ENCODE measurements at places on chromosomes 12 and 14.

GRCh38 chr14:61037215-61037614 is 56.2 kb downstream of the SLC38A6 start:
- no peak for DNase-seq

- peak; percentile 93 for DNase-seq
Observed at GRCh38 chr12:4855121-4855924, 54.4 kb upstream of the KCNA1 start.

DNA sequence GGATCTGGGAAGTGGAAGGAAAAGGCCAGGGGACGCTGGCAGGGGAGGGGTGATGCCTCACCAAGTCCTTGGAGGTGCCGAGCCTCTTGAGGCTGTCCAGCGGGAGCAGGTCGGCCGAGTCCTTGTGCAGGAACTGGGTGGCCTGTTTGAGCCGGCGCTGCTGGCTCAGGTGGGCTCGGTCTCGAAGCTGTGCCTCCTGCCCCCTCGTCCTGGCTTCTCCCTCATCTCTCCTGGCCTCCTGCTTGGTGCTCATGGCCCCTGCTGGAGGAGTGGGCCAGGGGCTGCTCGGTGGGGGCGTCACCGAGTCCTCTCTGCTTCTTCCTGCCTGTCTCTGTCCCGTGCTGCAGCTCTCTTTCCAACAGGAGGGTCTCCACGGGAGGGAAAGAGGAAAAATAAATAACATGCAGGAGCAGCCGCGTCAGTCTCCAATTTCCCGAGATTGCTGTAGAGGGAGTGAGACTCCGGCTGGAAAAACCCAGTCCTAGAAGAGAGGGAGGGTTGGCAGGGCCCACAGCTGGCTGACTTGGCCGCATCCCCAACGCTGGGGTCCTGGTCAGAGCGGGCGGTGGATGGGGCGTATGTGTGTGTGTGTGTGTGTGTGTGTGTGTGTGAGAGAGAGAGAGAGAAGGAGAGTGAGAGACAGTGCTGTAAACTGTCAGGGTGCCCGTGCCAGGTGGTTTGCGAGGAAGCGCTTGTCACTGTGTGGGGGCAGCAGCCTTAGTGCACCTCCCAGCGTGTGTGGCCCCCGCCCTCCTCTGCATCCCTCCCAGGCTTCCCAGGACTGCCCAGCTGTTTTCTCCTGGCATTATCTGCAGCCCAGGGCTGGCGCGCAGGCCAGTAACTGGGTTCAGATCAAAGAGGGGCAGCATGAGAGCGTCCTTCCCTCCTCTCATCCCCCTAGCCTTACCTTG is at the start of gene NRIP2:
NRIP2 (minus strand) TSS at position 455 of the 911 bp plus-strand sequence; CDS start at position 403, 52 bp downstream.
- no peak for DNase-seq

DNA sequence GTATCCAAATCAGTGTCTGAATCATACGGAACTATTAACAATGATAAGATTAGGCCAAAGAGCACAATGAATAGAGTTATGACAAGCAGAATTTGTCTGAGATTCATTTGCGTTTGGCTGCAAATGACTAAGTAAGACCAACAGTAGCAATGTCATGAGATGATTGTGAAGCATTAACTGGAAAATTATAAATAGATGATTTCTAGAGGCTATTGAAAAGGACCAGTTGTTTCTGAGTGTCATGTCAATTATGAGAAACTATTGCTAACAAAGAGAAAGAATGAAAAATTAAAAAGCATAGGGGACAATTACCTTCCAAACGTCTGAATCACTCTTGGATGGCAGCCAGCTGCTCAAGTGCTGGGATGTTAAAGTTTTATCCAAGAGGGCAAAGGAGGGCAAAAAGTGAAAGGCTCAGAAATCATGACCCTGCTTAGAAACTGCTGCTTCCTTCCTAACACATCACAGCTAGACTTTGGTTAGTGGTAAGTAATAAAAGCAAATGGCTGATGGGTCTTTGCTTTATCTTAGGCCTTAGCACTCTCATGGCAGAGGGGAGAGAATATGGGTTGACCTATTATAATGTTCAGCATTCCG is 89.0 kb downstream of the AKAP6 start:
- no peak for DNase-seq

DNA sequence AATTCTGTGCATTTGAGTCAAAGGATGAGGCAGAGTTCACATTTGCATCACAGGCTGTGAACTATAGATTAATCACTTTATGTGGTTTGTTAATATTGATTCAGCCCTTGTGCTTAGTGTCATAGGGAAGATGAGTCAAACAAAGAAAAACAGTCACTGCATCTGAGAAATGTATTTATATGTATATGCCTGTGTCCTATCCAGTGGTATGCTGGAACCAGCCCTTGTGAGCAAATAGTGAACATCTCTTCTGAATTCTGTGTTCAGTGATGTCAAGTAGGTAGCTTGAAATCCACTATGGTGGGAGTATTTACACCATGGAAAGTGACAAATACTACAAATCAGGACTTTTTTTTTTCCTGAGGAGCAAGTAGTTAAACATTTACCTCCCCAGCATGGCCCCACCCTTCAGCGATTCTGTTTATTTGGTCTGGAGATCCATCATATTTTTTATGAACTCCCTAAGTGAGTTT is 128.5 kb downstream of the HMGA2 start:
- no peak for DNase-seq

Measured in NCI-H82 (cell line).